ENCODE measurements at places on chromosomes 7 and 10.
A peak's percentile ranks its signal among the peaks of the same experiment; 100 is the strongest.

DNA sequence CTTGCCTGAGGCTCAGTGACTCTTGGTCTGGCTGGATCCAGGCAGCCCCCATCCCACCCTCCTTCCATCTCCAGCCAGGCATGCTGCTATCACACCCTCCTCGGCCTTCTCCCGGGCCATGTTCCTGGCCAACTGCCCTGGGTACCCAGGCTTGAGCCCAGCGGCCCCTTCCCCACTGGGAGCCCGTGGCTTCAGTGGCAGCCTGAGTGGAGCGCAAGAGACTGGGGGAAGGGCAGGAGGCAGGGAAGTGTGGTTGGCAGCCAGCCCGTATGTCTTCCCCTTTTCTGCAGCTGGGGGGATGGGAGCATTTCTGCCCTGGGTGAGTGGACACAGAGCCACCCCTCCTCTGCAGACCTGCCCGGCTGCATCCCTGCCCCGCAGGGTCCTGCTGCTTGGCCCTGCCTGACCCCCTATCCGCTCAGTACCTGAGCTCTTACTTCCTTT, 148.5 kb downstream of the ARHGAP22 start:
- DNase-seq, result peak; percentile 31

- no peak for DNase-seq
These were observed 73.5 kb upstream of the GLCCI1 start for GRCh38 chr7:7895004-7895650.

DNA sequence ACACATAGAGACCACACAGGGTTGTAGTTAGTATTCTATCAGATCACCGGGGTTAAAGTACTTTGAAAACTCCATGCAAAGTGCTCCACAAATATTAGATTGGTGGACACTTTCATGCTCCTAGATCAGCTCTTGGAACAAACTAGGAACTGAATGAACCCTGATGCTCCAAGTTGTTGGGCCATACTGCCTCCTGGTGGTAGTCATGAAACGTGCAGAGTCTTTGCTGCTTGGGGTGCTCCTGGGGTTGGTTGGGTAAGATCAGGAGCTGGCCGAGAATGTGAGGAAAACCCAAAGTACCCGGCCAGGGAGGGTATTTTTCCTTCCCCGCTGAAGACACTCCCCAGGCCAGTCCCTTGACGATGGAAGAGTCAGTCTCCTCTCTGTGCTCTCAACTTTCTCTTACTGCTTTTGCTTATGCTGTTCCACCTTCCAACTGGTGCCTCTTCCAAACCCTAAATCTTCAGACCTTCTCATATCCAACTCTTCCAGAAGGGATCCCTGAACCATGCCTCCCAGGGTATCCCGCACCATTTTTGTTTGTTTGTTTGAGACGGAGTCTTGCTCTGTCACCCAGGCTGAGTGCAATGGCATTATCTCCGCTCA, 918 bp upstream of the RPEL1 start:
- DNase-seq, result no peak

- no peak for DNase-seq
These were observed 697.8 kb downstream of the NRG3 start for GRCh38 chr10:82572744-82573143.

GRCh38 chr10:132281915-132282666, 25.7 kb downstream of the STK32C start:
- peak; percentile 34 for DNase-seq

- no peak for DNase-seq
These were observed 265.2 kb upstream of the PPP2R2D start for GRCh38 chr10:131635564-131636015.

DNA sequence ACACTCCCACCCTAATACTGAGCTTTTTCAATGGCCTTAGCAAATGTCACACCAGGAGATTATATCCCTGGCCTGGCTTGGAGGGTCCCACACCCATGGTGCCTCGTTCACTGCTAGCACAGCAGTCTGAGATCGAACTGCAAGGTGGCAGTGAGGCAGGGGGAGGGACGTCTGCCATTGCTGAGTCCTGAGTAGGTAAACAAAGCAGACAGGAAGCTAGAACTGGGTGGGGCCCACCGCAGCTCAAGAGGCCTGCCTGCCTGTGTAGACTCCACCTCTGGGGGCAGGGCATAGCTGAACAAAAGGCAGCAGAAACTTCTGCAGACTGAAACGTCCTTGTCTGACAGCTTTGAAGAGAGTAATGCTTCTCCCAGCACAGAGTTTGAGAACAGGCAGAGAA, 338.9 kb upstream of the MBL2 start:
- no peak for DNase-seq

DNA sequence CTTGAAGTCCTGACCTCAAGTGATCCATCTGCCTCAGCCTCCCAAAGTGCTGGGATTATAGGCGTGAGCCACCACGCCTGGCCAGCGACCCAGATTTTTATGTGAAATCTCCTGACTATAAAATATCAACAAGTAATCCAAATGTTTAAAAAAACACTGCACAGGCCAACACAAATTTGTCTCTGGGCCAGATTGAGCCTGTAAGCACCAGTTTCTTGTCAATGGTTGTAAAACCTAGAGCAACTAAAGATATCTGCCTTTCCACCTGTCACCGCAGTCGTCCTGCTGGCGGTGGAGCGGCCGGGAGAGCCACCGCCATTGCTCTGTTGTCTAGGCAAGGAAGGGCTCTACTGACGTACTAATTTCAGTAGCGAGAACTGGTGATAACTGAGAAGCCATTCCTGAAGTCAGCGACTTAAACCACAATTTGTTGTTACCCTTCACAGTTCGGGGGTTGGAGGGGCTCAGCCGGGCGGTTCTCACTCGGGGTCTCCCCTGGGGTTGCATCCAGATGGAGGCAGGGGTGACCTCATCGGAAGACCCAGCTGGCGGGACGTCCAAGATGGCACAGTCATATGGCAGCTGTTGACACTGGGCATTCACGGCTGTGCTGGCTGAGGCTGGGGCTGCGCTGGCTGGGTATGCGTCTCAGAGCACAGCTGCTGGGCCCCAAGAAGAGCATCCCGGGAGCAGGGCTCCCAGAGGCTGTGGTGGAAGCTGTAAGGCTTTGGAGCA, 55.2 kb upstream of the PDGFA start:
- DNase-seq, result no peak

DNA sequence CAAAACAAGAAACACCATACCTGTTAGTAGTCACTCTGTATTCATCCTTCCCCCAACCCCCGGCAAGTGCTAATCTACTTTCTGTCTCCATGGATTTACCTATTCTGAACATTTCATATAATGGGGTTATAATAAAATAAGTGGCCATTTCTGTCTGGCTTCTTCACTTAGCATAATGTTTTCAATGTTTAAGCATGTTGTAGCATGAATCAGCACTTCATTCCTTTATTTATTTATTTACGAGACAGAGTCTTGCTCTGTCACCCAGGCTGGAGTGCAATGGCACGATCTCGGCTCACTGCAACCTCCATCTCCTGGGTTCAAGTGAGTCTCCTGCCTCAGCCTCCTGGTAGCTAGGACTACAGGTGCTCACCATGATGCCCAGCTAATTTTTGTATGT, 69.2 kb downstream of the HIP1 start:
- no peak for DNase-seq

DNA sequence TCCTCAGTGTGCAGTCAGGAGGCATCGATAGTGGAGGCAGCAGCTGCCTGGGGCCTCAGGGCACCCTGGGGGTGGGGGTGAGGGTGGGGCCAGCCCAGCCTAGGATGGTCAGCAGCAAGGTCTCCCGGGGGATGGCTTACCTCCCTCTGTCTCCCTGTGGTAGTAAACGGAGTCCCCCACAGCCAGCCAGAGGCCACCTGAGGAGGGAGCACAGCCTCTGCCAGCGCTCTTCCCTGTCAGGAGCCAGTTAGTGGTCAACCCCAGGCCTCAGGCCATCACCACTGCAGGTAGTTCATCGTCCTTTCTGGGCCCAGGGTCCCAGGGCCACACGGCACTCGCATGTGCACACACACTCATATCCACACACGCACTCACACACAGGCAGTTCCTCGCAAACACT, 22.1 kb downstream of the ACTR1A start:
- DNase-seq, result no peak

DNA sequence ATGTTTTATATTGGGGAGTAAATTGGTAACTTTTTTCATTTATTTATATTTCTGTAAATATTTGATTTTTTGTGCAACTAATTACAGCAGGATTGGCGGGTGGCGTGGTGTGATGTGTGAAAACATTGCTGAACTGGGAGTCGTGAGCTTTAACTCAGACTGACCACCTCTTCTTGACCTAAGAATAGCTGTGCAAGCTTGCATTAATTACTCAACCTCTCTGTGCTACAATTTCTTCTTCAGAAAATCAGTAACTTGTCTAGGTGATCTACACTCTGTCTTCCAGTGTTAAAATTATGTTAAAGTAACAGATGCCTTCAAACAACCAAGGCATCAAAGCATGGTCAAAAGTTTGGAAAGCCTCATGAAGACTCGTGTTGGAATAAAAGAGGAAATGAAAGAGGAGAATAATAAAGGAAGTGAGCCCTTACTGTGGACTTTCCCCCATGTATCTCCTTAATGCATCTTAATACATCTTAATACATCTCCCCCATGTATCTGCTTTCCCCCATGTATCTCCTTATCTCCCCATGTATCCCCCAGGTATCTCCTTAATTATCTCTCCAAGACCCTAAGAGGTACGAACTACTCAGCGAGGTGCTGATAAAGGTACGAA, 71.2 kb downstream of the SVIL start:
- DNase-seq, result no peak

- DNase-seq, result no peak
These were observed 906.2 kb downstream of the LRMDA start for GRCh38 chr10:76337641-76338040.

- DNase-seq, result no peak
These were observed 38.6 kb downstream of the VOPP1 start for GRCh38 chr7:55533729-55534080.

DNA sequence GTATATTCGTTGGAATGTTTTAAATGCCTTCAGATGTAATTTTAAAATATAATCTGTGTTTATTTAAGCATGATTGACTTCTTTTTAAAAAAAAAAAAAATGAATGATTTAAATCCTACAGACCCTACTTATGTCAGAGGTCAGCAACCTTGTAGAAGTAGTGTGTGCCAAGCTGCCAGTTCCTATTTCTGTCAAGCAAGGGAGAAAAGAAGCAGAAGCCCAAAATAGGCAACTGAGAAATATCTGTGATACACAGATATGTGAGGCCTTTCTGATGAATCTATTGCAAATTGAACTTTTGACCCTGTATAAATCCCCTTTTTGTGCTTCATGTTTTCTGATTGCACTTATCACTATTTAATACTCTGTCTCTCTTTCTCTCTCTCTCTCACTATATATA, 199.5 kb downstream of the LRRN3 start:
- no peak for DNase-seq

DNA sequence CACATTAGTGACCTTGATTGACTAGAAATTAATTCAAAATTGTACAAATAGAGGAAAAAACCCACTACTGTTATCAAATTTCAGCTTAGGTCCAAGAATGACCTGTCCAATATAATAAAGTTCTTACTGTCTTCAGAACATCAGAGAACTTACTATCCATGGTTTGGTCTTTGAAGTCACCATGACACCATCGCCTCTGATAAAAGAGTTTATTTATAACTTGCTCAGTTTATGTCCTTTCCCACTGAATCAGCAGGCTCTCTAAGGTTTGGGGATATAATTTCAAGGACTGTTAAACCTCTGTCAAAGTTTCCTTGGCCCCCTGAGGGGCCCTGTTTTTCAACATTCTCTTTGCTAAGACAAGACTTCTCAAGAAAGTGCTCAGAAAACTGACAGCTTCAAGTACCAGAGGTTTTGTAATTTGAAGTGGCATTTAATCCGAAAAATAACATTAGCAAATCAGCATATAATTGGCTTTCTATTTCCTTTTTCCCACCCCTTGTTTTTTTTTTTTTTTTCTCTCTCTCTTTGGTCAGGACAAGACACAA, 191.7 kb upstream of the FERD3L start:
- DNase-seq, result no peak
